ENCODE measurements at places on chromosomes 7 and 10. TPM values are rescaled to one million over a fixed set of nuclear protein-coding genes. Genes with fewer than 3 reads are reported as not detected.

The MYL10 gene
- total RNA-seq = not detected

The UCMA gene
- not detected for total RNA-seq

The CUBN gene
- 6.7 TPM for total RNA-seq

The SMKR1 gene
- total RNA-seq = 0.13 TPM

The CPED1 gene
- total RNA-seq = 1.0 TPM

The SMURF1 gene
- 14.9 TPM for total RNA-seq

The TLL2 gene
- total RNA-seq = under 0.01 TPM

The MLXIPL gene
- not detected for total RNA-seq

The PLEKHS1 gene
- not detected for total RNA-seq

The SMO gene
- 2.3 TPM for total RNA-seq

The SEPHS1 gene
- 34.1 TPM for total RNA-seq

The RARRES2 gene
- total RNA-seq = 0.51 TPM

The LDB1 gene
- total RNA-seq = 32.0 TPM

The TMEM236 gene
- total RNA-seq = 0.38 TPM

The CLDN12 gene
- 15.4 TPM for total RNA-seq

The CNPY1 gene
- total RNA-seq = not detected

The ETV1 gene
- total RNA-seq = 10.0 TPM

The POMZP3 gene
- 1.0 TPM for total RNA-seq

The CPA1 gene
- not detected for total RNA-seq

The FAM221A gene
- total RNA-seq = 4.3 TPM

The TEX36 gene
- total RNA-seq = not detected

The DNA2 gene
- 8.9 TPM for total RNA-seq

The TMEM196 gene
- not detected for total RNA-seq

The SSC4D gene
- total RNA-seq = 0.63 TPM

The FXYD4 gene
- total RNA-seq = not detected

The TRIL gene
- total RNA-seq = 29.6 TPM

The TMEM184A gene
- total RNA-seq = under 0.01 TPM

The AKR1D1 gene
- total RNA-seq = not detected

The ACBD7 gene
- 3.1 TPM for total RNA-seq

The MMP21 gene
- 0.13 TPM for total RNA-seq

The MSMB gene
- not detected for total RNA-seq

The CHST3 gene
- 4.6 TPM for total RNA-seq

The NUDT5 gene
- total RNA-seq = 43.6 TPM

The LGI1 gene
- total RNA-seq = not detected

The CPA2 gene
- total RNA-seq = not detected

The EFCAB10 gene
- total RNA-seq = not detected

The ADAP1 gene
- 1.8 TPM for total RNA-seq

The ZNF777 gene
- total RNA-seq = 4.3 TPM

The CYP2C19 gene
- not detected for total RNA-seq

The NKX2-3 gene
- not detected for total RNA-seq

The FAM25A gene
- not detected for total RNA-seq

The CLEC2L gene
- not detected for total RNA-seq

The SLC26A3 gene
- not detected for total RNA-seq

The ZSWIM8 gene
- 55.0 TPM for total RNA-seq

The EVX1 gene
- total RNA-seq = not detected

The NUTM2E gene
- total RNA-seq = not detected

The EMX2 gene
- not detected for total RNA-seq

The TMEM209 gene
- 5.7 TPM for total RNA-seq
